Bronchial smooth muscle cell (primary cell): ENCODE measurements at places on chromosomes 7 and 10. TPM values are rescaled to one million over a fixed set of nuclear protein-coding genes. Genes with fewer than 3 reads are reported as not detected.

ELN gene
- total RNA-seq, result 6.5 and 19.7 TPM in 2 replicates

LRGUK gene
- total RNA-seq, result 0.09 and 0.16 TPM in 2 replicates

SLC29A3 gene
- total RNA-seq, result 0.63 and 1.4 TPM in 2 replicates

FAM180A gene
- 14.7 and 20.2 TPM in 2 replicates for total RNA-seq

LRMDA gene
- 0.77 and 3.8 TPM in 2 replicates for total RNA-seq

LEP gene
- total RNA-seq, result not detected in 2 replicates

COL28A1 gene
- 0.09 and 0.16 TPM in 2 replicates for total RNA-seq

CXCL12 gene
- 54.7 and 125 TPM in 2 replicates for total RNA-seq

CTAGE8 gene
- total RNA-seq, result 0.16 and 0.60 TPM in 2 replicates

TEX36 gene
- 0.16 TPM in 1 of 2 replicates, not detected in the other for total RNA-seq

COL17A1 gene
- 0.16 and 0.94 TPM in 2 replicates for total RNA-seq

RUFY2 gene
- total RNA-seq, result 12.5 and 16.5 TPM in 2 replicates

VWC2 gene
- under 0.01 TPM in 1 of 2 replicates, not detected in the other for total RNA-seq

BAMBI gene
- total RNA-seq, result 0.32 and 0.77 TPM in 2 replicates

NKX2-3 gene
- total RNA-seq, result not detected in 2 replicates

FGFBP3 gene
- 0.17 and 0.47 TPM in 2 replicates for total RNA-seq

ACBD7 gene
- total RNA-seq, result 0.43 and 0.79 TPM in 2 replicates
